Parietal lobe (tissue), 2 donors: ENCODE measurements at places on chromosomes 13 and 19. TPM values are rescaled to one million over a fixed set of nuclear protein-coding genes. Genes with fewer than 3 reads are reported as not detected.

USHBP1 gene
- total RNA-seq: 1.3 TPM

TEX101 gene
- total RNA-seq: not detected

METTL21C gene
- not detected for total RNA-seq

DMKN gene
- total RNA-seq: not detected

NLRP11 gene
- not detected for total RNA-seq

ZNF100 gene
- 21.0 TPM for total RNA-seq

MATK gene
- 19.7 TPM for total RNA-seq

ERCC2 gene
- total RNA-seq: 24.1 TPM

MAP2K7 gene
- total RNA-seq: 8.5 TPM

PLA2G4C gene
- total RNA-seq: 9.1 TPM

NDFIP2 gene
- 54.8 TPM for total RNA-seq

PEG3 gene
- total RNA-seq: 63.5 TPM

RDH8 gene
- total RNA-seq: not detected

ZNF177 gene
- 14.7 TPM for total RNA-seq

LILRA1 gene
- not detected for total RNA-seq

ZNF583 gene
- 71.7 TPM for total RNA-seq

TMEM38A gene
- total RNA-seq: 13.5 TPM

S1PR5 gene
- not detected for total RNA-seq

HCN2 gene
- total RNA-seq: 9.1 TPM

TMEM150B gene
- not detected for total RNA-seq

IGFL2 gene
- total RNA-seq: 2.2 TPM

NDUFA3 gene
- total RNA-seq: 8.1 TPM

GET3 gene
- 45.4 TPM for total RNA-seq
